ENCODE measurements at places on chromosomes 16 and 17. TPM values are rescaled to one million over a fixed set of nuclear protein-coding genes. Genes with fewer than 3 reads are reported as not detected.

DNA sequence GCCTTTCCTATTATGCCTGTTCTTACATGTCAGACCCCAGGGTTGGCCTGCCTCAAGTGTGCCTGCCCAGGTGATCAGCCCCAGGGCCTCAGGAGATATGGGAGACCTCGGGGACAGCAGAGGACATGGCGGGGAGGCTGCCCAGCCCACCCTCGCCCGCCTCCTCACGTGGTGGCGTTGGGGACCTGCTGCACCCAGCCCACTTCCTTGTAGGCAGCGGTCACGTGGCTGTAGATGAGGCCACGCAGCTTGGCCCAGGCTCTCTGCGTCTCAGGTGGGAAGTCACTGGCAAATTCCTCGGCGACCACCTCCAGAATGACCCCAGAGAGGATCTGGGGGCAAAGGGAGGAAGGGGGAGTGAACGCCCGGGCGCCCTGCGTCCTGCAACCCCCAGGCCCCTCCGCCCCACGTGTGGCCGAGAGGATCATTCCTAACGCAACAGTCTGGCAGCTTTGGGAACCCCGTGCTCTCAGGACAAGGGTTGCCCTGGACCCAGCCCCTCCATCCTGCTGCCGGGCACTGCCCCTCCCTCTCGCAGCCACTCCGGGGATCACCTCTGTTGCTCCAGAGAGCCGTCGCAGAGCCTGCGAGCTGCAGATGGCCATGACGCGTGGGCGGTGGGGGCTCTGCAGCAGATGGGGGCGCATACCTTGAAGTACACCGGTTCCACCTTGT is 6.6 kb downstream of the CYGB start:
- DNase-seq: no peak

- no peak for DNase-seq
Observed at GRCh38 chr16:164827-165538, 795 bp upstream of the HBM start.

DNA sequence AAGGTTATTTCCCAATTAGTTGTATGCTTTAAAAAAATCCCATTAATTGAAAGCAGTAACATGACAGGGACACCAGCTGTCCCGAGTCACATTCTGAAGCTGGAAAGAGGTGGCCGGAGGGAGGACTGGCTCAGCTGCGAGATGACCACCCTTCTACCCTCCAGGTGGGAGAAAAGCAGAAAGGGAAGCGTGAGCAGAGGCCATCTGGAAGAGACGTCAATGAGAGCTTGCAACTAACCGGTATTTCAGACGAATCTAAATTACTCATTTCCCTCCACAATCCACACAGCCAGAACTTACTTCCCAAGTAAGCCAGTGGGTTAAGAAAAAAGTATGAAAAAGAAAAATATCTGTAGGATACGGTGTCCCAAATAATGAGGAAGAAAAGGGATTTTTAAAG is 28.5 kb upstream of the SLC38A8 start:
- no peak for DNase-seq

Gene KRT32
- total RNA-seq: not detected

Gene MMP28
- total RNA-seq: 0.12 TPM

- no peak for DNase-seq
Observed at GRCh38 chr16:30084816-30085159, 6.9 kb downstream of the TBX6 start.

All from NCI-H460 (cell line).